ENCODE measurements at places on chromosomes 3 and 15. TPM values are rescaled to one million over a fixed set of nuclear protein-coding genes. Genes with fewer than 3 reads are reported as not detected.

The ATP13A5 gene
- total RNA-seq, result not detected

The GRM7 gene
- not detected for total RNA-seq

The GABRB3 gene
- total RNA-seq, result 2.6 TPM

The GP9 gene
- not detected for total RNA-seq

The CD80 gene
- total RNA-seq, result not detected

The SMCO1 gene
- not detected for total RNA-seq

The GYG1 gene
- total RNA-seq, result 26.4 TPM

The TM4SF18 gene
- 8.0 TPM for total RNA-seq

The TM4SF1 gene
- total RNA-seq, result 277 TPM

The RLBP1 gene
- 0.96 TPM for total RNA-seq

The SMAD6 gene
- 0.96 TPM for total RNA-seq

Data from tracheal epithelial cell (primary cell).